ENCODE measurements at places on chromosomes 11 and 22.

DNA sequence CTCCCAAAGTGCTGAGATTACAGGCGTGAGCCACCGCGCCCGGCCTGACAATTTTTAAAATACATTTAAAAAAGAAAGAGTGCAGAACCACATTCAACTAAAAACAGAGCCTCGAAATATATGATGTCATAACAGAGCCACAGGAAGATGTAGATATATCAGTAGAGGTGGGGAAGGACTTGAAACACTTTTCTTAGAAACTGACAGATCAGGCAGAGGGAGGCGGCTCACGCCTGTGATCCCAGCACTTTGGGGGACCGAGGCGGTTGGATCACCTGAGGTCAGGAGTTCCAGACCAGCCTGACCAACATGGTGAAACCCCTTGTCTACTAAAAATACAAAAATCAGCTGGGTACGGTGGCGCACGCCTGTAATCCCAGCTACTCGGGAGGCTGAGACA lies 7.0 kb downstream of the MLC1 start:
- no peak for DNase-seq

DNA sequence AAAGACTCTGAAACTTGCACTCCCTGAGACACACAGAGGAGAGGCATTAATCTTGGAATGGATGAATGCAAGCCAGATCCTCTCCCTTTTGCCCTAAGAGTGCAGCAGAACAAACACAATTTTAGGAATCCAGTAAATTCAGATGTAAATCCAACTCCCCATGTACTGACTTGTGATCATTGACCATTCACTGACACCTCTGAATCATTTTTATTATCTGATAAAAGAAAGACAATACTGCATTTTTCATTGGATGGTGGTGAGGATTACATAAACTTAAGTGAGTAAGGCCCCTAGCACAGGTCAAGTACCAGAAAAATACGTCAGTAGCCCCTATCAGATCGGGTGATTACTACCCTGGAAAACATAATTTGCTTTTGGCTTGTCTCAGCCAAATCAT lies 782.9 kb upstream of the API5 start:
- no peak for DNase-seq

DNA sequence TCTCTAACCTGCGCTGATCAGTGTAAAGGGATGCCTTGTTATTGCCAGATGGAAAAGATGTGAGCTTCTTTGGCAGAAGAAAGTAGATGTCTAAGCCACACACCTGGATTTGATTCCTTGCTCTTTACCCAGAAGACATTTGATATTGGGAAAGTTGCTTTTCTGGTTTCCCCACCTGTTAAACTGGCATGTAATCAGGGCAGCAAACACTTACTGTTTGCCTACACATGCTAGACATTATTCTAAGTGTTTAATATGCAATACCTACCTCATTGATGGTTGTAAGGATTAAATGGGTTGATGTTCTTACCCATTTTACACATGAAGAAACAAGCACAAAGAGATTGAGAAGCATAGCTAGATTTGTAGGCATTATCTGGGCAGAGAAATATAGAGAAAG lies 16.6 kb downstream of the ASRGL1 start:
- DNase-seq = no peak

DNA sequence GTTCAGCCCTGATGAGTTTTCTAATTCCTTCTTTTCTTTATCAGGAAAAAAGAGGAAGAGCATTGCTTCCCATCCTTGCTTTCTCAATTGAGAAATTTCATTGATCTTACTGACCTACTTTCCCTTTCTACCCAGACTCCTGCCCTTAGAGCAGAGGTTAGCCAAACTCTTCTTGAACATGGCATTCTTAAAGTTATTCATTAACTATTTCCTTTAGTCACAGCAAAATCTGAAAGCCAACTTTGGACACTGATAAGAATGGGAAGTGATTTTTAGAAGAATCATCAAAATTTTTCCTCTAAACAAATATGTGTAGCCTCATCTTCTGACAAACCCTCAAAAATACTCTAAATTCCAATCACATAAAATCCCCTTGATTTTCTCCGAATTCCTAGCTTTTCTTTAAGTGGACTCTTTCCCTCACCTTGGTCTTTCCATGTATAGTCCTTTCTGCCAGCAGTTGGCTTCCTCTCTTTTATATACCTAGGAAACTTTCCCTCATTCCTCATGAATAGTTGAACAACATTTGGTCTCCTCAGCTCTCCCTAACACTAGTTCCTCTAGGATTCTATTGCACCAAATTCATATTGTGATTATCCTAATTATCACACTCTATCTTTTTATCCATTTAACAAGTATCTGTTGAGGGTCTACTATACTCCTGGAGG lies 566.7 kb upstream of the CCDC90B start:
- no peak for DNase-seq

DNA sequence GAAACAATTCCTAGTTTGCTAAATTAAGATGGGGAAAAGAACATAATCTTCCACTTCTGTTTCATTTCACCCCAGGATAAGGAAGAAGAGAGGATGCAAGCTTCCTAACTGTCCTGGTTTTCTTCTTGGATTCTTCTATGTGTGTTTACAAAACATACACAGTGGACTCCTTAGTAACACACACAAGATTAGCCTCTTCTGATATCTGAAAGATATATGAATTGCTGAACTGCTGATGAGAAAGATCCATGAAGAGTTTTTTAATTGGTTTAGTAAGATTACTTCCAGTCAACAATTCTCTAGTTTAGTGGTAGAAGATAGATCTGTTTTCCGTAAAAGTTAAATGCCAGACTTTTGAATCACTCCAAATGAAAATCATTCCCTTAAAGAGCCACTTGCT lies 86.8 kb downstream of the WT1 start:
- no peak for DNase-seq

DNA sequence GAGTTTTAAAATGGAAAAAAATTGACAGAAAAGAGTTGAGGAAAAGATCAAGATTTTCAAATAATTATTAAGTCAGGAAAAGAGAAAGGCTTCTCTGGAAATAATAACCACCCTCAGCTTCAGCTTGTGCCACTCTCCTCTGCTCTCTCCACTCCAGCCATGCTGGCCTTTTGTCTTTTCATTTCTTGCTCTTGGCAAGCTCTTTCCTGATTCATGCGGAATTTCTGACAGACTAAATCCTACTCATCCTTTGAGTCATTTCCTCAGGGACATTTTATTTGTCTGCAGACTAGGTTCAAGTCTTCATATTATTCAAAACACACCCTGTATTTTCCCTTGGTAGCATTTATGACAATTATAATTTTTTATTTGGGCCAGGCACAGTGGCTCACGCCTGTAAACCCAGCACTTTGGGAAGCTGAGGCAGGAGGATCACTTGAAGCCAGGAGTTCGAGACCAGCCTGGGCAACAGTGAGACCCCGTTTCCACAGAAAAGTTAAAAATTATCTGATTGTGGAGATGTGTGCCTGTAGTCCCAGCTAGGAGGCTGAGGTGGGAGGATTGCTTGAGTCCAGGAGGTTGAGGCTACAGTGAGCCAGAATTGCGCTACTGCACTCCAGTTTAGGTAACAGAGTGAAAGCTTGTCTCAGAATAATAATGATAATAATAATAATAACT lies 7.8 kb upstream of the P4HA3 start:
- DNase-seq = no peak

GRCh38 chr22:23938328-23939016 lies 22.5 kb downstream of the GSTT2B start:
- no peak for DNase-seq

DNA sequence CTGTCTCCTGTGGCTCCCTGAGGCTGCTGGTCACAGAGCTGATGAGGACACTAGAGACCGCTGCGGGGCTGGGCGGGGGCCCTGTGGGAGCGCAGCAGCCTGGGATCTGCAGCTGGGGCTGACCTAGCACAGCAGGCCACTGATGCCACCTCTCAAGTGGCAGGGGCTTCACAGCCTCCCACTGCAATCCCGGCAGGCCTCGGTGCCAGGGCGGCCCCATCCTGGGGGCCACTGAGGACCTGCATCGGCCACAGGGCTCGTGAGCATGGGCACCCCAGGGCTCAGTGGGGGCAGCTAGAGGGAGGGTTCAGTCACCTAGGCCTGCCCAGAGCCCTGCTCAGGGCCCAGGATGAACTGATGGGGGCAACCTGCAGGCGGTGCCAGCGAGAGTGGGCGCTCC lies 14.6 kb upstream of the CCDC188 start:
- no peak for DNase-seq

DNA sequence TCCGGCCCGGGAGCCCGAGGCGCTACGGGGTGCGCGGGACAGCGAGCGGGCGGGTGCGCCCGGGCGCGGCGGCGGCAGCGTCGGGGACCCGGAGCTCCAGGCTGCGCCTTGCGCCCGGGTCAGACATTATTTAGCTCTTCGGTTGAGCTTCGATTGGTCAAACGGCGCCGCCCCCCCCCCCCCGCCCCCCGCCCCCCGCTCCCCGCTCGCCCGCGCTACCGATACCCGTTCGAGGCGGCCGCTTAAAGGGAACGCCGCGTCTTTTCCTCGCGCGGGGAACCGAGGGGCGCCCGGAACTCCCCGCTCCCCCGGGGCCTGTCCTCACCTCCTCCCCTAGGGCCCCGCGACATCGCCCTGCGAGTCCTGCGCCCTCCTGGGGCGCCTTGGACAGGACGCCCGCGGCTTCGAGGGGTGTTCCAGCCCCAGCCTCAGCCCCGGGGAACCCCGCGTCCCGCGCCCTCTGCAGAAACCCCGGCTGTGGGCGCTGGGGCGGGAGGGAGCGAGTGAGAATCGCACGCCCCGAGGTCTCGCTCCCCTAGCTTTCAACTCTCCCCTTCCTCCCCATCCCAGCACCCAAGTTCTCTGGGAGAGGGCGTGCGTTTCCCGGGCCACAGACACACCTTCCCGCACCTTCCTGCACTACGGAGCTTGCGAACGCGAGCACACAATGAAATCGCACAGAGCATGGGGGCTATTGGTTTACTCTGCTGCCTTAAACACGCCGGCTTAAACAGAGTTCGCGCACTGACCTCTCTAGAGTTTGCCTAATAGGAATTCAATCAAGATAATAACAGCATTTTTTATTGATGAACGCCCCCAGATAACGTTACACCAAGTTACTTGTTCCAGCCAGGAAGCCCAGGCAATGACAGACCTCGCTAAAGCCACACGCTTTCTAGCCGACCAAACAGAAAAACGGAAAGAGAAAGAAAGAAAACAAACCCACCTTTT lies at the start of gene BDNF:
BDNF (minus strand) TSS at position 105 of the 951 bp plus-strand sequence. CDS start 41,891 bp downstream, outside the sequence.
- no peak for DNase-seq
